ENCODE measurements at places on chromosomes 3 and 15.

- no peak overlapping the region for H3K27ac ChIP-seq
- ATAC-seq, result no peak
- H3K4me3 ChIP-seq, result no peak overlapping the region
- H3K27me3 ChIP-seq, result peaks cover 7% of the 10 kb centered on the region
Observed at GRCh38 chr15:72389231-72389630, 8.9 kb upstream of the TMEM202 start.

DNA sequence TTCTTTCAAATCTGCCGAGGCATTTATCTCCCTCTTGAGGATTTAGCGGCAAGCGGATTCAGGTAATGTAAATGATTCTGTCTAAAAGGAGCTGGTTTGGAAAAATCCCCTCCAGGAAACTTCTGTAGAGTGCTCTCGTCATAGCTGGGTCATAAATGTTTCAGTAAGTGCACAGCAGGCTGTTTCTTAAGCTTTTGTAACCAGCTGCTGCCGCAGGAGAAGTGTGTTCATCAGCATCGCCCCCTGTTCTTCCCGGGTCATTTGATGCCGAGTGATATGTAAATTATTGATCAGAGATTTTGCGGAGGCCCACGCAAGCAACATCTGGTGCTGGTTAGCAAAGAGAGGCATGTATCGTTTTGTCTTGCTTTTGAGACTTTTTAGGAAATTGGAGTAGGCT is 53.1 kb downstream of the DNASE1L3 start:
- no peaks in the 10 kb centered on the region for H3K4me1 ChIP-seq
- H3K36me3 ChIP-seq, result peaks cover 6% of the 10 kb centered on the region
- H3K27me3 ChIP-seq, result no peaks in the 10 kb centered on the region
- no peak overlapping the region for H3K27ac ChIP-seq
- no peak overlapping the region for H3K4me3 ChIP-seq
- ATAC-seq, result no peak

GRCh38 chr15:77075528-77075927 is 4.6 kb upstream of the TSPAN3 start:
- H3K27ac ChIP-seq, result no peak overlapping the region
- no peaks in the 10 kb centered on the region for H3K36me3 ChIP-seq
- no peak for ATAC-seq
- H3K4me3 ChIP-seq, result no peak overlapping the region

- ATAC-seq, result peak; percentile 40
- peaks cover 6% of the 10 kb centered on the region for H3K4me1 ChIP-seq
- no peaks in the 10 kb centered on the region for H3K27me3 ChIP-seq
- peak overlapping the region; percentile 83 for H3K4me3 ChIP-seq
- peak overlapping the region; percentile 84 for H3K27ac ChIP-seq
- peaks cover 6% of the 10 kb centered on the region for H3K36me3 ChIP-seq
Observed at GRCh38 chr15:31871166-31871886, 159.0 kb upstream of the CHRNA7 start.

DNA sequence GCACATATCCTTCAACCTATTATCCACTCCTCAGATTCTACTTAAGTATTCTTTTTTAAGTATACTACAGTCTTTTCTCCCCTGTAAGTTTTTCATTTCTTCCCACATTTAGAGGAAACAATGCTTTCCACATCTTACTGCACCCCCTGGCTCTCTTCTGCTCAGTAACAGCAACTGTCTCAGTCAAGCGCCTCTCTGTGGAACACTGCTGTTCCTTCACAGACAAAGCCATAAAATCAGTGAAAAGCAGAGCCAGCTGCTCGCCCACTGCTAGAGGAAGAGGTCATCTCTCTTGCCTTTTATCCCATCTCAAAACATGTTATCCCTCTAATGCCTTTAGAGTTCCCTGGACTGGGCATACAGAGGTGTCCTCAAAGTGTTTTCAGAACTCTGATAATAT is 24.8 kb downstream of the SERP1 start:
- no peak overlapping the region for H3K27ac ChIP-seq
- H3K4me3 ChIP-seq, result no peak overlapping the region
- no peaks in the 10 kb centered on the region for H3K4me1 ChIP-seq
- ATAC-seq, result no peak
- H3K27me3 ChIP-seq, result no peaks in the 10 kb centered on the region
- H3K36me3 ChIP-seq, result no peaks in the 10 kb centered on the region

GRCh38 chr3:58242340-58242739 is 4.7 kb downstream of the ABHD6 start:
- no peak for ATAC-seq
- no peak overlapping the region for H3K27ac ChIP-seq
- no peaks in the 10 kb centered on the region for H3K27me3 ChIP-seq
- no peak overlapping the region for H3K4me3 ChIP-seq
- peaks cover 5% of the 10 kb centered on the region for H3K4me1 ChIP-seq

GRCh38 chr3:73480187-73480672 is 144.5 kb downstream of the PDZRN3 start:
- H3K36me3 ChIP-seq, result no peaks in the 10 kb centered on the region
- H3K4me1 ChIP-seq, result no peaks in the 10 kb centered on the region
- H3K4me3 ChIP-seq, result no peak overlapping the region
- ATAC-seq, result no peak
- H3K27me3 ChIP-seq, result peaks cover 31% of the 10 kb centered on the region

DNA sequence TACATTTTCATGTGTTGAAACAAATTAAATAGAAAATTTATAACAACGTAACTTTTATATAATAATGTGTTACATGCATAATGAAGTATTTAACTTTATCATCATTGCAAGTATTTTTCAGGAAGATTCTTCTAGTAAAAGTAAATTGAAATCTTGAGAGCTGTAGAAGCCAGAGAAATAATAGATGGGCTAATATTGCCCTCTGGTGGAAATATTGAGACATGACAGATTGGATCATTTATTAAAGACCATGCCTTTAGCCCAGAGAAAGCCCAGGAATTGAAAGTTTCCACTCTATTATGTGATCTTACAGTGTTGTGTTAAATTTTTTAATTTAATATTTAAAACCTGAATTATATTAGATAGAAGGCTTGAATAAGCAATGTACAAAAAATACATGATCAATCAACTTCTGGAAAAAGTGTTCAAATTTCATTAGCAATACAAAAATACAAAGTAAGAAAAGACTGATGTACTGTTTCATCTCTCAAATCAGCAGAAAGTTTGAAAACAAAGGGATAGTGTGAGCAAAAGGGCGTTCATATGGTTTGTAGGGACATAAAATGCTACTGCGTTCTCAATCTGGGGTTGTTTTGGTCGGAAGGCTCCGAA is 52.7 kb upstream of the SPTSSB start:
- no peak for ATAC-seq
- no peak overlapping the region for H3K4me3 ChIP-seq
- H3K36me3 ChIP-seq, result no peaks in the 10 kb centered on the region
- no peaks in the 10 kb centered on the region for H3K27me3 ChIP-seq
- no peaks in the 10 kb centered on the region for H3K4me1 ChIP-seq

- H3K27ac ChIP-seq, result no peak overlapping the region
- no peak for ATAC-seq
- peaks cover 16% of the 10 kb centered on the region for H3K27me3 ChIP-seq
- H3K4me3 ChIP-seq, result no peak overlapping the region
Observed at GRCh38 chr3:137789236-137789635, 25.1 kb downstream of the SOX14 start.

GRCh38 chr3:152714507-152714906 is 120.4 kb upstream of the P2RY1 start:
- no peak overlapping the region for H3K27ac ChIP-seq
- H3K36me3 ChIP-seq, result no peaks in the 10 kb centered on the region
- no peak overlapping the region for H3K4me3 ChIP-seq
- ATAC-seq, result no peak

DNA sequence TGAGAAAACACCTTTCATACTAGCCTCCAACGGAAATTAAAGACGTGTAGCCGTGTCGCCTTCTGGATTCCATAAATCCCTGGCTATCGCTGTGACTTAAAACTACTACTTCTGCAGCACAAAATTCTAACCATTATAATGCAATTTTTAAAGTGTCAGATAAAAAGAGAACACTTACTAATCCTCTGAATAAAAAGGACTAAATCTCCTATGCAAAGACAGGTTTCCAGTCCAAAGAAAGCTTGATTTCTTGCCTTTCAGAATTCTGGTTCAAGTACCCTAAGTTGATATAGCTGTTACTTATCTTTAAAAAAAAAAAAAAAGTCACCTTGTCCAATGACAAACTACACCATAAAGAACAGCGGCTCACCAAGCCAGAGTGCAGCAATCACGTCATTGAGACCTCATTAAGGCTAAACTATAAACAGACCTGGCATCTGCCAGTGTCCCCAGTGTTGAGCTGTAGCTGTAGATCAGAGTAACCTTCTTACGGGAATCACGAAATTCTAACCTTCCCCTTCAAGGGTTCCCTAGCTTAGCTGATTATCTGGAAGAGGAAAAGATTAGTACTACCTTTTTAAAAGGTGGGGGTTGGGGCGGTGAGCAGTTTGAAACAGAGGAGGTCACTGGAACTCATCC is 2.2 kb downstream of the ABCC5 start:
- H3K4me1 ChIP-seq, result peaks cover 13% of the 10 kb centered on the region
- no peak for ATAC-seq
- peaks cover 29% of the 10 kb centered on the region for H3K36me3 ChIP-seq
- H3K27ac ChIP-seq, result peak overlapping the region; percentile 19
- peaks cover 4% of the 10 kb centered on the region for H3K27me3 ChIP-seq

DNA sequence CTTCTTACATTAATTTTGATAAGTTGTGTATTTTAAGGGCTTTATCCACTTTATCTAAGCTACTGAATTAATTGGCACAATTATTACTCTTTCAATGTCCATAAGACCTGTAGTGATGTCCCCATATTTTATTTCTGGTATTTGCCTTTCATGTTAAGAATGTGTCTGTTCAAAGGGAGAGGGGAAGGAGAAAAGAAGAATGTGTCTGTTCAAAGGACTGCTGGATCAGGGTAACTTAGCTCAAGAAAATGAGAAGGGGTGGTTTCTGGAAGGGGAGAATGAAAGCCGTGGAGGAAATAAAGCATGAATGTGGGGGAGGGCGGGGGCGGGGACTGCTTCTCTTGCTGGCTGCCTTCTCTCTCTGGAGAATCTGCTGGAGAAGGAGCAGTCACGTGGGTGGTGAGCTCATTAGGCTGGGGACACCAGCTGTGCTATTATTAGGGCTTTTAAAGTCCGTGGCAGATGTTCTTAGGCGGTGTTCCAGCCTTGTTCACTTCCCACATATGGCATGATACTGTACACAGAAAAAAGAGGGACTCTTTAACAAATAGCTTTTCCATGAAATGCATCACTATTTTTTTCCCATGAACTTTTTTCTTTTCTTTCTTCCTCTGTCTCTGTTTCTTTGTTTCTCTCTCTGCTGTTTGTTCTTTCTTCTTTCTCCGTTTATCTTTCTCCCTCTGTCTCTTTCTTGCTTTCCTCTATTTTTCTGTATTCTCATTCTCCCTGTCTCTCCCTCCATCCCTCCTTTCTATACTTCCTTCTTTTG is 63.7 kb upstream of the ULK4 start:
- H3K4me1 ChIP-seq, result peaks cover 37% of the 10 kb centered on the region
- no peaks in the 10 kb centered on the region for H3K27me3 ChIP-seq
- peak overlapping the region; percentile 43 for H3K27ac ChIP-seq
- no peaks in the 10 kb centered on the region for H3K36me3 ChIP-seq
- ATAC-seq, result no peak
- H3K4me3 ChIP-seq, result peak overlapping the region; percentile 38

- no peak overlapping the region for H3K27ac ChIP-seq
- no peaks in the 10 kb centered on the region for H3K4me1 ChIP-seq
- no peak overlapping the region for H3K4me3 ChIP-seq
- H3K27me3 ChIP-seq, result no peaks in the 10 kb centered on the region
Observed at GRCh38 chr3:131393868-131394267, 12.3 kb downstream of the NUDT16 start.

GRCh38 chr3:134359121-134360010 is 14.9 kb downstream of the AMOTL2 start:
- no peak overlapping the region for H3K4me3 ChIP-seq
- H3K27me3 ChIP-seq, result no peaks in the 10 kb centered on the region
- H3K27ac ChIP-seq, result no peak overlapping the region
- no peak for ATAC-seq
- H3K36me3 ChIP-seq, result no peaks in the 10 kb centered on the region

DNA sequence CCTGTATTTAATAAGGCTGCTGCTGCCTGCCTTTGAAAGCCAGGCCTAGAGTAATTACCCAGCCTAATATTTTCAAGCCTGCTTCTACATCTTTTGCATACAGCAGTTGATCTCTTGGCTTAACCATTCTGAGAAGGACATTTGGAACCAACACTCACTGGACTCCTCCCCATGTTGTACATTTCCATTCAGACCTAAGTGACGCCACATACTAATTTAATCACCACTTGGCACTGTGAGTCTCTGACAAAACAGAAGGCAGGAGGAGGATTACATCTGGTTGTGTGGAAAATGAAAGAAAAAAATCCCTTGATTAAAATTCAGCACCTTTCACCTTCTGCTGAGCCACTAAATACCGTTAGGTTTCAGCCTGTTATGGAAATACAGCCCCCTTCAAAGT is 102.2 kb upstream of the ARRDC4 start:
- no peak for ATAC-seq
- no peak overlapping the region for H3K4me3 ChIP-seq
- H3K36me3 ChIP-seq, result no peaks in the 10 kb centered on the region
- H3K27ac ChIP-seq, result no peak overlapping the region
- H3K27me3 ChIP-seq, result no peaks in the 10 kb centered on the region

DNA sequence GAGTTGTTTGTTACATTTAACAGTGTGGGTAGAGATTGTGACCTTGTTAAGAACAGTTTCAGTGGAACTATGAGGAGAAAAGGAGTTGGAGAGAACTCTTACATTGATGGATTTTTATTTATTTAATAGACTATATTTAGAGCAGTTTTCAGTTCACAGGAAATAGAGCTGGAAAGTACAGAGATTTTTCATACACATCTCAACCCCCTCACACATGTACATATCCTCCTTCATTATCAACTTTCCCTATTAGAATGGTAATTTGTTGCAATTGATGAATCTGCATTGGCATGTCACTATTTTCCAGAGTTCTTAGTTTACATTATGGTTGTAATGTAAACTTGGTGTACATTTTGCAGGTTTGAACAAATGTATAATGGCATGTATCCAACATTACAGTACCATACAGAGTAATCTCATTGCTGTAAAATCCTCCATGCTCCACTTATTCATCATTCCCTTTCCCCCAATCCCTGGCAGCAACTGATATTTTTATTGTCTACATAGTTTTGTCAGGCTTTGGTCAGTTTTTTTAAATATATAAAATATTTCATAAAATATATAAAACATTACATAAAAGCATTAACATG is 756.6 kb upstream of the DPPA4 start:
- H3K27me3 ChIP-seq, result no peaks in the 10 kb centered on the region
- no peaks in the 10 kb centered on the region for H3K36me3 ChIP-seq
- H3K4me1 ChIP-seq, result no peaks in the 10 kb centered on the region
- no peak overlapping the region for H3K4me3 ChIP-seq

All from activated T-helper 17 cell treated with anti-CD3 and anti-CD28 coated beads, Interleukin-2, amount 50 U/mL, for 72 hours (primary cell).